ENCODE measurements at places on chromosomes 5 and 9.

- DNase-seq, result no peak
These were observed 134.4 kb upstream of the SPRY4 start for GRCh38 chr5:142459209-142459608.

- no peak for DNase-seq
These were observed 255.5 kb downstream of the PBX3 start for GRCh38 chr9:126002476-126003350.

GRCh38 chr9:76198336-76198735, 195.9 kb downstream of the RFK start:
- DNase-seq, result no peak

DNA sequence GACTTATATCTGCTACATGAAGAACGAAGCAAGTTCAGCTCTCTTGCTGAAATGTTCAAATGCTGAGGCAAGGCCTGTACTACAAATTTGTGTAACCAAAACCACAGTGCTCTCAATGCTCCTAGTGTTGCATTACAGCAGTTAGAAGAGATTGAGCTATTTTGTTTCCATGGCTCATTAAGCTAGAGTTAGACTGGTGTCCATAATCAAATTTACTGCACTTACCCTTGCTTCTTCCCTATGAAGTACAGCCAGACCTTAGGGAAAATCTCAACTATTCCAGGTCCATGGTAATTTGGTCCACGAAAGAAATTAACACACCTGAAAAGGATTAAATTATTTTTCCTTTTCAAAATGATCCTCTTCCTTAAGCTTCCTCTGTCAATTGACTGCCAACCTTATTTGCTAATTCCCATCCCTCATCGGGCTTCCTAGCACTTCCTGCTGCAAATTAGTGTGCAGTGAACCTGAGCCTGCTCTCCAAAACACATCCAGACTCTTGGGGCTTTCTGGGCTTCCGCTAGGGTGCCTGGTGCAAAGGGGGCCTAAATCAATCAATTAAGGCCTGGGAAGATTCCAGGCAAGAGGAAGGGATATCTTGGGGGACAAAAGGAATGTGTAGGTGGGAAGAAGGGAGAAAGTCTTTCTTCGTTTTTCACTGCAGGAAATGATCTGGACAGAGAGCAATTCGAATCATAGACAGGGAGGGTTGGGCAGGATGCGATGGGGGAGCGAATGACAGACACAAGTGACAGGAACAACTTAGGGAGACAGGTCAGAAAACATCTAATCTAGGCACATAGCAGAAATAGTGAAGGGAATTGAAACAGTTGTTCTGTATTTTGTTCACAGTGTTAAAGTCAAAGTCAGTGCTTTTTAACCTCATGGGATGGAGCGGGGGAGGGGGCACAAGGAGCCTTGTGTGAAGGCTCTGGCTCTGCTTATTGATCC, 542.4 kb downstream of the RAB3C start:
- DNase-seq, result no peak

GRCh38 chr5:64015824-64016223, 53.6 kb upstream of the HTR1A start:
- DNase-seq, result no peak

DNA sequence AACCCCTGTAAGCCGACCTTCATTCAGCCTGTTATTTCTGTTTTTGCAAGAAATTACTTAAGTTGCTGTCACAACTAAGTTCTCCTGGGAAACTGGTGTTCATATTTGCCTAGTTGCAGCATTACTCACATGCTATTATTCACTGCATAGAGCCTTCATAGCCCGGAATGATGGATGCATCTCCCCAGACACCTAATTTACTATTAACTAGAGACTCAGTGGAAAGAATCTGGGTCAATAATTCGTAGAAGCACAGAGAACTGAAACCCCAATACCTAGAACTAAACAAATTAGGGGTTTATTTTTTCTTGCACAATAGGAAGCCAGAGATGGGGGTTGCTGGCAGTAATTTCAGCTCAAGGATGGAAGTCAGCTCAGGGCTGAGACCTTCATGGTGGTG, 45.7 kb upstream of the FAM170A start:
- DNase-seq, result no peak

DNA sequence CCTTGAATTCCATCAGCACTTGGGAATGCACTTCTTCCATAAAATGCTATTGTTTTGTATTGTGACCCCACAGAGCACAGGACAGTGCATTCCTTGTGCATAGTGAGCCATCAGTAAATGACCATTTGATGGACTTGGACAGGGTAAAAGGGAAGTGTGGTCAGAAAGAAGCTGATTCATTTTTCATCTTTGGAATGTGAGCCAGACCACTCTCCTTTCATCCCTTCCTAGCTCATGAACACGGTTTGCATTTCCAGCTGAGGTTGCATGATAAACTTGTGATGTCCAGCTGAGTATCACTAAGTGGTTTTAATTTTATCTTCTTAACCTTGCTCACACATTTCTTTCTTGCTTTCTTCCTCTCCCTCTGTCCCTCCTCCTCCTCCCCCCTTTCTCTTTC, 101.3 kb downstream of the NUDT12 start:
- no peak for DNase-seq

DNA sequence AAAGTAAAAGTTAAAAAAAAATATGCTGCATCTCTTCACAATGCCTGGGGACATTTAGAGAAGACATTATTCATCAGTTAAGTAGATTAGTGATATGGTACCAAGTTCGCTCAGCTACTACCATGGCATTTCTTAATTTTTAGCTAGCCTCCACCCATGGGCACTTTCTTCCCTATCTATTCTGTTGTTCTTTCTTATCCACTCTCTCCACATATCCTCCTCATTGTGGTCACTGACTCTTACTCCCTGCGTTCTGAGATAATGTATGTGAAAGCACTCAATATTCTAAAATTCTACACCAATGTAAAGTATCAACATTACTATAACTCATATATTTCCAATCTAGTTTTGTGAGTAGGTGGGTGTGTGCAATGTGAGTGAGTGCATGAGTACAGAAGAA, 609.7 kb upstream of the DAB2 start:
- no peak for DNase-seq

DNA sequence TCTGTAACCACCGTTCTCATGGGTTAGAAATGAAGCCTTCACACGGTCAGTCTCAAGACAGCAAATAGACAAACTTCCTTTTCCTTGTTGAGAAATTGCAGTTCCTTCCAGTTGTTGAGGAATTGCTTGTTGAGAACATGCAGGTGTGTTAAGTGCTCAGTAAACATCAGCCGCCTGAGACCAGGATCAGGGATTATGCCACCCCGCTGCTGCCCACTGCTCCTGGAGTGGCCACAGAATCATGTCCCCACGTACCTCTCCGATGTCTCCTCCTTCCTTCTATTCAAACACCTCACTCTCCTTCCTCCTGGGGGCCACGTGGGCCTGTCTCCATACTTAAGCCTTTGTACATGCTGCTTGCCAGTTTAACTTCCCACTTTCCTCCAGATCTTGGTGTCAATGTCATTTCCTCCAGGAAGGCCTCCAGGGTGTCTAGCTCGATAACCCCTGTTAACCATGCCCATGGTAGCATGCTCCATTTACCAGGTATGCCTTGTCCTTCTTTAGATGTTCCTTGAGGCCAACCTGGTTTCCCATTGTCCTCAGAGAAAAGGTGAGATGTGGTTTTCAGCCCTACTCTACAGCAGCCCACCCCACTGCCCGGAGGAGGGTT, 33.8 kb upstream of the RPL26L1 start:
- no peak for DNase-seq

GRCh38 chr9:12813960-12814876, 39.4 kb downstream of the LURAP1L start:
- peak; percentile 88 for DNase-seq

GRCh38 chr5:19577882-19578281, 410.1 kb downstream of the CDH18 start:
- no peak for DNase-seq

DNA sequence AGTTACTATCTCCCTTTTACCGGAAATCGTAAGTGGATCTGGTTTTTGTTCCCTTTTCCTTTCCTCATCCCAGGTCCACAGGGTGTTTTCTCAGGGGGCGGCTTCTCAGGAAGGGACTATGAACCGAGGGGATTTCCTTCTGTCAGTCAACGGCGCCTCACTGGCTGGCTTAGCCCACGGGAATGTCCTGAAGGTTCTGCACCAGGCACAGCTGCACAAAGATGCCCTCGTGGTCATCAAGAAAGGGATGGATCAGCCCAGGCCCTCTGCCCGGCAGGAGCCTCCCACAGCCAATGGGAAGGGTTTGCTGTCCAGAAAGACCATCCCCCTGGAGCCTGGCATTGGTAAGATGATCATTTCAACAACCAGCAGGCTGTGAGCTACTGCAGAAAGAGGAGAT, 75.8 kb downstream of the GOLPH3 start:
- DNase-seq, result no peak

DNA sequence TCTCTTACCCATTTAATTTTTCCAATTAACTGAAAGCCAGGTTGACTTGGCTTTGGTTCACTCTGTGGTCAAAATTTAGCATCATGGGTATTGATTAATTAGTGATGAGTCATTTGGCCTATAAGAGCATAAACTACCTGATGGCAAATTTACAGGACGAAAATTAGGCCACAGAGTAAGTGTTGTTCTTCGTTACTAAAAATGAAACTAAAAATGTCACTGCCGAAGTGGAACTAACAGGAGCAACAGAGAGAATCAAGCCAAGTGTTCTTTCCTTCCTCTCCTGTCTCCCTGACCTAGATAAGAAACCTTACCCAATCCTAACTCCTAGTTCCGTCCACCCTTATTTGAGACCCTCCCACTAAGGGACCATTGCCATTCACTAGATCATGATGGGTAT, 176.9 kb downstream of the RAB3C start:
- no peak for DNase-seq

- no peak for DNase-seq
These were observed 90.7 kb downstream of the NR3C1 start for GRCh38 chr5:143312822-143313221.

- no peak for DNase-seq
These were observed 22.1 kb downstream of the GFPT2 start for GRCh38 chr5:180330810-180331646.

- DNase-seq, result no peak
These were observed 7.5 kb downstream of the GABRB2 start for GRCh38 chr5:161539016-161539415.

- DNase-seq, result no peak
These were observed 143.4 kb downstream of the CDH12 start for GRCh38 chr5:22709743-22710142.

DNA sequence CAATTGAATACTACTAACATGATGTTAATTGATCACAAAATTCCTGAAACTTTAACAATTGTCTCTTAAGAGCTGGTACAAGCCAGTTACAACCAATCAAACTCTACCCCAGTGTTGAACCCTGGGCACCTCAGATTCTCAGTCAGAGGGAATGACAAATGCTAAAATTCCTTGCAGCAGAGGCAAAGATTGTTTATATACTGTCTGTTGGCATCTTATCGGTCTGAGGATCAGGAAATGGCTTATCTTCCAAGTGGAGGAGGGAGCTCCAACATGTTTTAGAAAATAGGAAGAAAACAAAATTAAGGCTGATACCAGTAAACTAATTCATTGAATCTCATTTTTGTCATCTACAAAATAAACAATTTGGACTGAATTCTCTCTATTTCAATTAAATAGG, 527.8 kb upstream of the ZNF608 start:
- no peak for DNase-seq

DNA sequence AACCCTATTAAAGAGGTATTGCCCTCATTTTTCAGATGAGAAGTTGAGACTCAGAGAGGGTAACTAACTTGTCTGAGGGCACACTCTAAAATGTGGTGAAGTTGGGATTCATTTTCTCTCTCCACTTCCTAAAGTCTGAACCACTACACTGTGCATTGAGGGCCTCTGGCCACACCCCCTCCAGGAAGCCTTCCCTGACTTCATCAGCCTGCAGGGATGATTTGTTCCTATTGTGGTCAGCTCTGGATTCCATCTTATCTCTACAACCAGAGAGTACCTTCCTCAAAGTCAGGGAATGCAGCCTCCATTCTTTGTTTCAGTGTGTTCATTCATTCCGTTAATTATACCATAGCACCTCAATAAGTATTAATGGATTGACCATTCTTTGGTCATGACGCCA, 356.0 kb upstream of the PANK3 start:
- DNase-seq, result no peak

- DNase-seq, result no peak
These were observed 61.9 kb downstream of the NSD1 start for GRCh38 chr5:177195307-177195952.

DNA sequence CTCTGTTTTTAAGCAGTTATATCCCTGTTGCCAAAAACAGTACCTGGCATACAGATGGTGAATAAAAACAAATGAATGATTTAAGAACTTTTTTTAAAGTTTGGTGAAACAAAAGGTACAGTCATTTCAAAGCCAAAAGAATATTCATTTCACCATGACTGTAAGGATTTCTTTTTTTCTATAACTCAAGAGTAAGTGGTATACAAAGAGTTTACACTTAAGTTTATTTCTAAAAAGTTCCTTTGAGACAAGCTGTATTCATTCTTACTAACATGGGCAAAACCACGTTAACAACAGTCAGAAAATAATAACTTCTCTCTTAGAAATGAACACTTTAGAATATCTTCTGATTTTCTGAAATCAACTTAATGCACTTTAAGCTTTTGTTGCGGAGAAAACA, 5.3 kb downstream of the TMEM161B start:
- no peak for DNase-seq

GRCh38 chr9:134055981-134056461, 11.8 kb downstream of the BRD3 start:
- DNase-seq, result no peak

- DNase-seq, result no peak
These were observed 6.6 kb upstream of the PCSK1 start for GRCh38 chr5:96439477-96440184.

GRCh38 chr5:111645303-111645838, 111.6 kb downstream of the NREP start:
- DNase-seq, result no peak

- peak; percentile 59 for DNase-seq
These were observed 138.6 kb downstream of the NUDT12 start for GRCh38 chr5:103424026-103424425.

- no peak for DNase-seq
These were observed 107.9 kb upstream of the LARP1 start for GRCh38 chr5:154647114-154647760.

GRCh38 chr9:1550636-1551035, 464.5 kb upstream of the SMARCA2 start:
- no peak for DNase-seq

GRCh38 chr5:138180183-138180782, 1.4 kb downstream of the KIF20A start:
- DNase-seq, result peak; percentile 20

- DNase-seq, result no peak
These were observed 39.6 kb upstream of the FRRS1L start for GRCh38 chr9:109206670-109207069.

- DNase-seq, result no peak
These were observed 153.5 kb upstream of the SH3GL2 start for GRCh38 chr9:17425384-17425783.

- no peak for DNase-seq
These were observed 1724.3 kb upstream of the C9orf72 start for GRCh38 chr9:29297592-29297991.

- no peak for DNase-seq
These were observed 38.8 kb downstream of the DNAJB5 start for GRCh38 chr9:35028341-35028740.
